ENCODE measurements at places on chromosomes 7 and 10. TPM values are rescaled to one million over a fixed set of nuclear protein-coding genes. Genes with fewer than 3 reads are reported as not detected.
A peak's percentile ranks its signal among the peaks of the same experiment; 100 is the strongest.

- DNase-seq: no peak
Measured at GRCh38 chr10:24792638-24793037, 69.0 kb upstream of the ARHGAP21 start.

DNA sequence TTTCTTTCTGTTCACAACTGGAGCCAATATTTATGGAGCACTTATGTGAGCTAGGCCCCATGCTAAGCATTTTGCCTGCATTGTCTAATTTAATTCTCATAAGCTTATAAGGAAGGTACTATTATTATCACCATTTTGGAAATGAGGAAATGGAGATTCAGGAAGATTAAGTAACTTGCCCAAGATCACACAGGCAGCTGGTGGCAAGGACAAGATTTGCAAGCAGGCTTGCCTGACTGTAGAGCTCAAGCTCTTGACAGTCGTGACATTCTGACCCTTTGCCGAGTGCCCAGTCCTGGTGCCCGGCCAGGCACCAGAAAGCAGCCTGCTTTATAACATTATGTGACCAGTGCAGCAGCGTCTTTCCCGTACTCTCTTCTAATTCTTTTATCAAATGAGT is 38.2 kb downstream of the WNT2 start:
- no peak for DNase-seq

DNA sequence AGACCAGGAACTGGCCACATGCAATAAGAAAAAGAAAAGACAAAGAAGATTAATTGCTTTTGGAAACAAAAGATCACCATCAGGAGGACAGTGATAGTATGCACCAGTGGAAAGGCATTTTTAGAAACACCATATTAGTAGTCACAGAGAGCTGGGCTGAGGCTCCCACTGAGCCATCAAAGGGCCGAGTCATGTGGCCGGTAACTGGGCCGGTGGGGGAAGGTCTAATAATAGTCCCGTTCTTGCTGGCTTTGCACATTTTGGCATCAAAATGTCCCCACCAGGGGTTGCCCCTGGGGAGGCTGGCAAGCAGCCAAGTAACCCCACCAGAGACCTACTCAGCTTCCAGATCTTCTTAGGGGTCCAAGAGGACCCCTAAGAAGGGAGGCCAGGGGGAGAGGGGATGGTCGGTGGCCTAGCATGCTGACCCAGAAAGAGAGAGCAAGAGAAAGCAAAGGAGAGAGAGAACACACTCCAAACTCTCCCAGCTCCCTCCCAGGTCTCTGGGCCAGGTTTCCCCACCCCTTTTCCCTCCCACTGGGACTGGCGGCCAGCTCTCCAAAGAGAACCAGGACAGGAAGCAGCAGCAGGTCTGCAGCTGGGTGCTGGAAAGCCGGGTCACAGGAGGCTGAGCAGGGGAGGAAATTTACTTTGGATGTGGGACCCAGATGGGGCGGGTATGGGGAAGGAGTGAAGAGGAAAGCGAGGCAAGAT is 70.2 kb upstream of the FGFR2 start:
- no peak for DNase-seq

- peak; percentile 85 for DNase-seq
Measured at GRCh38 chr7:45089341-45089891, 647 bp upstream of the NACAD start.

DNA sequence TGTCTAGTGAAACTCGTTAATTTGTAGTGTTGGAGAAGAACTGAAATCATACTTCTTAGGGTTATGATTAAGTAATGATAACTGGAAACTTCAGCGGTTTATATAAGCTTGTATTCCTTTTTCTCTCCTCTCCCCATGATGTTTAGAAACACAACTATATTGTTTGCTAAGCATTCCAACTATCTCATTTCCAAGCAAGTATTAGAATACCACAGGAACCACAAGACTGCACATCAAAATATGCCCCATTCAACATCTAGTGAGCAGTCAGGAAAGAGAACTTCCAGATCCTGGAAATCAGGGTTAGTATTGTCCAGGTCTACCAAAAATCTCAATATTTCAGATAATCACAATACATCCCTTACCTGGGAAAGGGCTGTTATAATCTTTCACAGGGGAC is 187.6 kb downstream of the CFTR start:
- DNase-seq: no peak

GRCh38 chr7:48868916-48869315 is 55.4 kb upstream of the CDC14C start:
- no peak for DNase-seq

DNA sequence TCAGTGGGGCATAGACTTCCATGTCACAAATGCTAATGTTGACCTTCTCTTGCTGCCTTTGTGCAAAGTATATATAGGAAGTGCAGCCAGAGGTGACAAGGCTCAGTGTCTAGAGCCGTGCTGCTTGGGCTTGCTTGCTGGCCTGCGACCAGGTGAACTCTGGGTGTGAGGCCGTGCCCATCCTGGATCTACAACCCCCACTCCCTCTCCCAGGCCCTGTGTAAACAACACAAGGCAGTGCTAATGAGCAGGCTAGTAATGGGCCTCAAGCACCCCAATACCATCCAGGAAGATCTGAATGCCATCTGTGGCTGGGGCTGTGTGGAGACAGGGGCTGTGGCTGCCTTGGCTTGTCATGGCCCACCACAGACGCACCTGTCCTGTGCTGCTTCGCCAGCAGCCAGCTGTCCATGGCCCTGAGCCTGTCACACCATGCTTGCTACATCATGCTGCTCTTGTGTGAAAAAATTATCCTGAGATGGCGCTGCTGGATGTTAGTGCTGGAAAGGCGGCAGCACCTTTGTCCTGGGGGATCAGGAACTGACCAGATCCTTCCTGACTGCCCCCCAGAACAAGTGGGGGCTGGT is 107.6 kb upstream of the ZNF92 start:
- no peak for DNase-seq

DNA sequence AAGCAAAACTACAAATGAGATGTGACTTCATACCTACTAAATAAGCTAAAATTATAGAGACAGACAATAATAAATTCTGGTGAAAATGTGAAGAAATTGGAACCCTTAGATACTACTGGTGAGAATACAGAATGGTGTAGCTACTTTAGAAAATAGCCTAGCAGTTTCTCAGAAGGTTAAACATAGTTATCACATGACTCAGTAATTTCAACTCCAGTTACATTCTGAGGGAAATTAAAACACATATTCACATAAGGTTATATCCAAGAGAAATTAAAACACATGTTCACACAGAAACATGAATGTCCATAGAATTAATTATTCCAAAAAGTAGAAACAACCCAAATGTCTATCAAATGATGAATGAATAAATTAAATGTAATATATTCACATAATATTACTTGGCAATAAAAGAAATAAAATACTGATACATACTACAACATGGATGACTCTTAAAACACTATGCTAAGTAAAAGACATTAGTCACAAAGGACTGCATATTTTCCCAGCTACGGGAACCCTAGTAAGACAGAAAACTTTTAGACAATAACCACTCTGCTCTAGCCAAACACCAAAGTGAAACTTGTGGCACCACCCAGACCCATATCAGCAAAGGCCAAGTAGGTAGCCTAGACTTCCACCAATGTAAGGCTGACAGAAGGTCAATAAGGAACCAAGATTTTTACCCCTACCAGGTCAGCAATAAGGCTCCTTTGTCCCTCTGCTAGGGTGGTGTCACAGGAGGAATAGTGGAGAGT is 25.1 kb downstream of the SLC25A40 start:
- no peak for DNase-seq

- DNase-seq: no peak
Measured at GRCh38 chr7:123003539-123004126, 8.1 kb upstream of the TAS2R16 start.

- no peak for DNase-seq
Measured at GRCh38 chr7:114924038-114924712, 2.3 kb downstream of the MDFIC start.

SPDYE8 gene
- not detected for total RNA-seq

CABCOCO1 gene
- total RNA-seq: not detected

RPS24 gene
- 3,094 TPM for total RNA-seq

FOXI2 gene
- not detected for total RNA-seq

HOXA5 gene
- not detected for total RNA-seq

SUN3 gene
- not detected for total RNA-seq

GPR26 gene
- not detected for total RNA-seq

HOGA1 gene
- total RNA-seq: not detected

FOXK1 gene
- total RNA-seq: 33.9 TPM

TRIM50 gene
- total RNA-seq: not detected

PSTK gene
- total RNA-seq: 2.8 TPM

LOXL4 gene
- total RNA-seq: not detected

GPR85 gene
- total RNA-seq: not detected

ABLIM1 gene
- total RNA-seq: 152 TPM
